ENCODE measurements at places on chromosomes 7 and 10. TPM values are rescaled to one million over a fixed set of nuclear protein-coding genes. Genes with fewer than 3 reads are reported as not detected.

GRCh38 chr7:29077176-29077575 is 69.2 kb downstream of the CPVL start:
- no peak for DNase-seq

DNA sequence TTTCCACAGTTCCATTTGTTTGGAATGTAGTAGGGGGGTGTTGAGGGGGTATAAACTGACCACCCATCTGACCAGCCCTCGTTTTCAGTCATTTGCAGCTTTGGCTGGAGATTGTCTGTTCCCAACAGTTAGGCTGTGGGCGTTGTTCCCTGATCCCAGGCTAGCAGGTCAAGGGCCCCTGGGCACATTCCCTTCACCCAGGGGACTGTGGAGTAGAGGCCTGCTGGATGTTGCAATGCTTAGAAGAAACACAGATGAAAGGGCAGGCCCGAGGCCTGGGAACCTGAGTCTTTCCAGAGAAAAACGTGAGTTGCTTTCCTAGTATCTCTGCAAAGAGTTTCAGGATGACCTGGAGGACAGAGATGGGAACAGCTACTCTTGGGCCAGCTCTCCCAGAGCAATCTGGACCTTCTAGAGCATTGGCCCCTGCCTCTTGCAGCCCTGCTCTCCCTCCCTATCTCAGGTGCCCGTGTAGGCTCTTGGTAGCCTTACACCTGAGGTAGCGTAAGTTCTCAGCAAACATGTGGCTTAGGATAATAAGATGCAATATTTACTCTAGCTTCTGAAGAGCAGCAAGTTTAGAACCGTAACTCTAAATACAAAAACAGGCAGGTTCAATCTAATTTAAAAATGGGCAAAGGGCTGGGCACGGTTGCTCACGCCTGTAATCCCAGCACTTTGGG is 99.4 kb upstream of the EFCAB10 start:
- DNase-seq = no peak

DNA sequence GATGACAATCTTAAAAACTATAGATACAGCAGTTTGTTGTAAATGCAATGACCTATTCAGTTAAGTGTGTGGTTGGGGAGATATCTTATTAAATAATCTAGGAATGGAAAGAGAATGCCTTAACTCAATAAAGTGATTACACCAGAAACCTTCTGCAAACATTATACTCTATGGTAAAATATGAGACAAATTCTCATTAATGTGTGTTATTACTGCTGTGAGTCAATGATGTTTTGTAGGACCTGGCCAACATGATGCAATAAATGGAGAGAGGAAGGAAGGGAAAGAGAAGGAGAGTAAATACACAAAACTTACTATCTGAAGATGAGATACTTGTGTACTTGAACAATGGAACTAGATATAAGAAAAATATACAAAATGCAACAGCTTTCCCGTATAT is 25.1 kb downstream of the MKX start:
- no peak for DNase-seq

DNA sequence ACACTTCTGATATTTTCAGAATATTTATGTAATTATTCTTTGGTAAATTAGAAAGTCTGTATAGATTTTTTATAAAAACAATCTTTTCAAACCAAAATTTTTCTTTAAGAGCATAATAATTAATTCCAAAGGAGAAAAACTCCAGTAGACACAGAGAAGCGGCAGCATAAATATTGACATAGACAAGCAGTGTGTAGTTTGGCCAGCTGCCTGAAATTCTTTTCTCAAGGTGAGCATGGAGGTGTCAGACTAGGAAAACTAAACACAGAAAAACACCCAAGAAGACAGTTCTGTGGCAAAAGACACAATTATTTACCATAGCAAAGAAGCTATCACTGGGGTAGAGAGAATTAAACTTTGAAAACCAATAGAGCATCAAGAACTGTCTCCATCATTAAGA is 82.4 kb downstream of the KLF6 start:
- DNase-seq = no peak

DNA sequence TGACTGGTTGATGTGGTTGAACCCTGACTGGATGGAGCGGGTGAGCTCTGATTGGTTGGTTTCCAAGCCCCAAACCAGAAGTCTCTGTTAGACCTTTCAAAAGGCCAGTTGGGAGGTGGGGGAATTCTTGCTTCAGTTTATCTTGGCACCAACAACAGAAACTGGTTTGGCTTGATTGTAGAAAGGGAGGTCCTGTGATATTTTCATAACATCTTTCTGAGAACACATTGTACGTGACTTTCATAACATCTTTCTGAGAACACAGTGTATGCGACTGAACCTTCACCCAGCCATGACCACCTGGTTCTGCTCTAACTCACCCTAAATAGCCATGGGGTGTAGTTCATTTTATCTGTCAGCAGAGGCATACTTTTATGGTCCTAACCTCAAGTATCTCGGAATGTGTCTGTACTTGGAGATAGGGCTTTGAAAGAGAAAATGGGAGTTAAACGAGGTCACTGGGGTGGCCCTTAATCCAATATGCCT is 88.3 kb downstream of the GALNT17 start:
- DNase-seq = no peak

DNA sequence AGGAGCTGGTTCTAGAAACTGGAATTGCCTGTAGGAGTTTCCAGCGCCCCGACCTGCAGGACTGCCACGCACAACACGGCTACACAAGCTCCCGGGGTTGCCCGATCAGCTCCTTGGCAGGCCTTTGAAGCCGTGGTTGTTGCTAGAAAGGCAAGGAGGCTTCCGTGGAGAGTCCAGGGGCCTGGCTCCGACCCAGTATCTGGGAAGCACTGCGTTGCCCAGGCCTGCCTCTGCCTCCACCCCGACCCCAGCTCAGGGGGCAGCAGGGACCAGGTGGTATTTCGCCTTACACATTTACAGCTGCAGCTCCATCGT is 54.4 kb downstream of the PROSER2 start:
- no peak for DNase-seq

GRCh38 chr7:93923296-93923695 is 1.8 kb downstream of the GNG11 start:
- DNase-seq = no peak

Gene DRGX
- not detected for polyA plus RNA-seq
